ENCODE measurements at places on chromosomes 1 and 21.
A peak's percentile ranks its signal among the peaks of the same experiment; 100 is the strongest.

GRCh38 chr1:40983286-40983685 is 3.8 kb downstream of the CTPS1 start:
- no peak for DNase-seq

DNA sequence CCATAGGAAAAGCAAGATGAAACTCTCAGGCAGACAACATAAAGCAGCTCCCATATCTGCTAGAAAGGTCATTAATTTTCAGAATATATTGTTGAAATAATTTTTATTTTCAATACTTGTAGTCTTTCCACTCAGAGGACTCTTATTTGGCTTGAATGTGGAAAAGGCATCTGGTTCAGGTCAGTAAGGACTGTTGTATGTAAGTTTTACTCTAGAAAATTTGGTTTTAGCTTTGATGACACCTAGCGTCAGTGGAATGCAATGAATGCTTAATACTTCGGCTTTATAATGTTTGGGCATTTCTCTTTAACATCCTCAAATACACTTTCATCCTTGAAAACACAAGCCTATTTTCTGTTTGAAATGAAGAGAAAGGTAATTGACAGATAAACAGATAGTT is 63.3 kb downstream of the LRRC40 start:
- DNase-seq: peak; percentile 44

- no peak for DNase-seq
Observed at GRCh38 chr1:226164154-226164553, 22.4 kb downstream of the ACBD3 start.

DNA sequence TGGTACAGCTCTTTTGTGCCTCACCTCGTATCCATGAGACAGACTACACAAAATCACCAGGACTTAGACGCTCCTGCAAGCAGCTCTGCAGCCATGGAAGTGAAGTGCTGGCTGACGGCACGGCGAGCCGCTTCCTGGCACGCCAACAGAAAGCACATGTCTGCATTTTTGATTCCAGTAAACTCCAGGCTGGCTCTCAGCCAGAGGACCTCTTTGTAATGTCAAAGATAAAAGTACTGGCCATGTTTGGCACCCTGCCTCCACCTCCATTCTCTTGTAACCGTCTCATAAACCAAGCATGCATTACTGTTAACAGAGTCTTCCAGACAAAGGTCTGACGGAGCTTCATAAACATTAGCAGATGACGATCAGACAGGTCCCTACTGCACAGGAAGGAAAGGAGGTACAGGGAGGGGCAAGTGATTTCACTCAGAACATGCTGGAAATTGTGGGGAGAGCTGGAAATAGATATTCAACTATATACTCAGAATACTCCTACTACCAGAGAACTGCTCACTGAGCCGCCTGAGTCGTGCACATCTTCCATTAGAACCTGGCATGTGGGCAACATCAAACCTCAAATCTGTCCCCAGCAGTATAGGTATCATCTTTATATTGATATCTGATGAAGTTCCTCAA is 632.0 kb downstream of the SMYD3 start:
- DNase-seq: peak; percentile 97

DNA sequence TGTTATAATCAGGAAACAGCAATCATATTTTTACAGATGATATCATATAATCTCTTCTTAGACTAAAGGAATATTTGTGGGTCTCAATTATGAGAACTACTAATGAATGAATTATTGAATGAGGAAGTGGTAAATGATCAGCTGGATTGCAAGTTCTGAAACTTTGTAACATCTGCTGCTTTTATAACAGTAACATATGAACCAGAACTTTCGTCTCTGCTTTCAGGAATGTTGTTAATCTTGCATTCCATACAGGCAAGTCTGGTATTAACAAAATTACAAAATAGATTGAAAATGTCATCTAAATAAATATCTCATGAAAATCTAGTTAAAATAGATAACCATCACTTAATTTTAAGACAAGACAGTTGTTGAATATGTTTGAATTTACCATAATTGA is 110.5 kb upstream of the COL11A1 start:
- DNase-seq: peak; percentile 64

GRCh38 chr1:237877631-237878030 is 13.1 kb downstream of the ZP4 start:
- no peak for DNase-seq

GRCh38 chr21:21767276-21767675 is 769.1 kb downstream of the NCAM2 start:
- no peak for DNase-seq

DNA sequence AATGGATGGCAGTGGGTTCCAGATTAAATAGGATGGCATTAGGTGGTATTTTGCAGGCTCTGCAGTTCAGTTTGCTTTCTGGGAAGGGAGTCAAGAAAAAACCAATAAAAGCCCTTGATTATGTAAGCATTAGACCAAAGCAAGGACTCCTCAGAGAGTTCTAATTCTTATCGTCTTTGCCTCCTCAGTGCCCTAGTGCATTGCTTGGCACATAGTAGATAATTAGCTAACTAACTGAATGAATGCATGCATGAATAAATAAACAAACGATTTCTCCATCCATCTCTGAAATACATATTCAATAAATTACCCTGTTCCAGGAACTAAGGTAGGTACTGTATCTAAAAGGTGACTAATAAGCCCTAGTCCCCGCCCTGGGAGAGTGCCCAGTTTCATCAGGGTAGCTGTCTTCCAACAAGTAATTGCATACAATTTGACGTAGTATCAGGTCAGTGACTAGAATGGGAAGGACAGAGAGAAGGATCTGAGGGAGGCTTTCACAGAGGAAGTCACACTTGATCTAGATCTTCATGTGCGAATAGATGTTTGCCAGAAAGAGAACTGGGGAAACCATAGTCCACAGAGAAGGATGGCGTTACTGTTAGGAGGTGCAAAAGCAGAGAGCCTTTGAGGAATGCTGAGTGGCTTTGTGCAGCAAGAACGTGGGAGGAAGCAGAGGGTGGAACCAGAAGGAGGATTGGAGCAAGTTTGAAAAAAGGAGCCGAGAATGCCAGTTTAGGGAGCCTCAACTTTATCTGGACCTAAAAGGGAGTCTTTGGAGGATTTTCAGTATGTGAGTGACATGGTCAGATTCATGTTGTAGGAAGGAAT is 111.4 kb downstream of the TBX19 start:
- DNase-seq: no peak

DNA sequence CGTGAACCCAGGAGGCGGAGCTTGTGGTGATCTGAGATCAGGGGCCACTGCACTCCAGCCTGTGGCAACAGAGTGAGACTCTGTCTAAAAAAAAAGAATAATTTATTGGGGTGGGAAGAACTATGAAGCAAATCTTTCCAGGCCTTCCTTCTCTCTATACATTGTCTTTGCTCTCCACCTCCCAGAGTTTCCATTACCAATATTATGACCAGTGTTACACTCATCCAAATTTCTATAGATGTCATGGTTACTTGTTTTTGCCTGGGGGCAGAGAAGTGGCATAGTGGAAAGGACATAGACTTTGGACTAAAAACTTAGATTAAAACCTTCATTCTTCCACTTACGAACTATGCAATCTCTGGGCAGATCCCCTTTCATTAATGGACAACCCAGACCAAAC is 10.1 kb downstream of the FASLG start:
- no peak for DNase-seq

GRCh38 chr1:22055463-22055862 is 3.0 kb downstream of the CDC42 start:
- DNase-seq: no peak

DNA sequence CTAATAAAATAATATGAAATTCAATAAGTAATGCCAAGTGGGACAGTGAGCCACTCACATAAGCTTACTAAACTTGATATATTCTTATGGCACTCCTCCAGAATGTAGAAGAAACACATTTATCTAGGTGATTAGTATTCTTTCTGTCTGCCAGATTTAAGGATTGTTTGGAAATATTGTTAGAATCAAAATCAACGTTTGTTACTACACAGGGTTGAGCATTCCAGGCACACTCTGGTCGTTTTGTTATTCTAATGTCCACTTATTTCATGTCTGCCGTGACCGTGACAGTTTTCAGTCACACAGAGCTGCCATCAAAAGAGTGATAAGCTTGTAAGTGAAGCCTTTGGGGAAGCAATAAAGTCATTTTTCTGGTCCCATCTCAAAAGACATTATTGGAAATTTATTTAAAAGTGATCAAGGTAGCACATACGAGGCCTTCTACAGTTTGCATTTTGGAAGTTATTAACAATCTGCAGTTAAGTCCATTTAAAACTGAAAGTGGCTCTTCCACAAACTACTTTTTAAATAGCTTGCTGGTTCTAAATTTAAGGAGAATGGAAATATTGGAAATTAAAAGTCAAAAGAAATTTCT is 38.0 kb downstream of the NFIA start:
- no peak for DNase-seq

DNA sequence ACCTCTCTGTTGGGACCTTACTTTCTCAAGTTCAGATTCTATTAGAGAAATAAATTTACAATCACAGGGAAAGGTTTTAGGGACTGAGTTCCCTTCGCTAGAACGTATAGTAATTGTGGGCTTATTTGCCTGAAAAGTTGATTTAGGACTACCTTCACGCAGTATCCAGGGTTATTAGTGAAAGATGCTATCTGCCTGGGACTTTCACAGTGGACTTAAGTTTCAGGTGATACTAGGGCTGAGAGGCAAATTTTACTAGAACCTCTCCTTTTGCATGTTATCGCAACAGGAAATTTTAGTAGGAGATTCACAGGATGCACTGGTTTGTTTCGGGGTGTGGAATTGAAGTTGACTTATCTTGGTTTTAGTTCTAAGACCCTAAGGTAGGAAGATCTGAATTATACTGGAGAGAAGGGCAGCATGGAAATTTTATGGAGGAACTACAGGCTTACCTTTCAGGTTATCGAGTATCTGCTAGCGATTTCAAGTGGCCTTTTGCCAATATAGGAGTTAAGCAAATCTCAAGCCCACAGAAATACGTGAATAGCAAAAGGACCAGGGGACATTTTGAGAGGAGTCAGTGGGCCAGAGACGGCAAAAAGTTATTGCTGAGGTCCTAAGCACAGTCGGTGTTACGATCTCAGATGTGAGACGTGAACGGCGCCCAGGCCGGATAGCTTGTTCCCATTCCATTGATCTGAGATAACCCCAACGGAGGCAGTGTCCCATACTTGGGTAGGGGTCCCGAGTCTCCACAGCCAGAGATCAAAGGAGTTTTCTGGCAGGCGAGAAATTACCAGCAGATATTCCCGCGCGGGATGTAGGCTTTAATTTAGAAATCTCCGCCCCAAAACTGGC is 723 bp upstream of the GNAI3 start:
- no peak for DNase-seq

DNA sequence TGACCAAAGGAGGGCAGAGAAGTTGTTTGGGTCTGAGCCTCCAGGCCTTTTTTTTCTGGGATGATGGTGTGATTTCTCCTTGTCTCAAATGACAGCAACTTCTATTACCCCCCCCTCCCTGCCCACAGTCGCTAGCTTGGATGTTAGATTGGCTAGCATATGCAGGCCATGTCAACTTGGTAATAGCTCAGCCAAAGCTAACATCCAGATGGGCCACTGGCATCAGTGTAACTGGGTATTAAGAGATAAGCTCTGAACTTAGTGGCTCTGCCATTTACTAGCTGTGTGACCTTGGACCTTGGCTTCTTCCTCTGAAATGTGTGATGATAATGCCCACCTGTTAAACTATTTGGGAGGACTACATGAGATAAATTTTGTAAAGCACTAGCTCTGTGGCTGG is 86.9 kb upstream of the TSPAN2 start:
- DNase-seq: no peak

GRCh38 chr1:86151427-86151826 is 5.1 kb downstream of the COL24A1 start:
- DNase-seq: peak; percentile 80

DNA sequence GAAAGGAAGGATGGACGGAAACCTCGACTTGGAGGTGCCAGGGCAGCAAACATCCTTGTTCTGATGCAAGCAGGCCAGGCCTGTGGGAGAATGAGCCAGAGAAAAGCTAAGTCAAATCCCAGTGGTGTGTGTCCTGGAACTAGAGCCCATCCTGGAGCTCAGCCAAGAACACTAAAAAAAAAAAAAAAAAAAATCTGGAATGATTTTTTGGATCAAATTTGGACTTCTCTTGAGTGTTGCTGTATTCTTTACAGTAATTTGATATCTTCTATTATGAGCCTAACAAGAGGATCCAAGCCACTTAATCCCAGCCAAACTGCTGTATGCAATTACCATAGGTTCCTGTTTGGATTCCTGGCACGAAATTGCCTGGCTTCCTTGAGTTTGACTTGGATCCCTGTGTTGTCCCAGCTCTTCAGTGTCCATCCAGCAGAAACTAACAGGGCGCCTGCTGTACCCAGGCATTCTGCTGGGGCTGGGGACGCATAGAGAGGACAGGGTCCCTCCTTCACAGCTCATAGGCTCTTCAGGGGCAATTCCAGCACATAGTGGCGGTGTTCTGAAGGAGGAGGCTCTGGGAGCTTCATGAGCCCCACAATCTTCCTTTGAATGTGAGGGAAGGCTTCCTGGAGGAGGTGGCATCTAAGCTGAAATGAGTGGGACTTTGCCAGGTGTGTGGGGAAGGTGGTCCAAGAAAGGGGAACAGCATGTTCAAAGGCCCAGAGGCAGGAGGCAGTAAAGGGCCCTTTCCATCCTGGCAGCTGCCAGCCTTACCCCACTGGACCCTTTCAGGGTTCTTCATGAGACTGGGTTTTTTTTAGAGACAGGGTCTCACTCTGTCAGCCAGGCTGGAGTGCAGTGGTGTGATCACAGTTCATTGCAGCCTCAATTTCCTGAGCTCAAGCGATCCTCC is 24.7 kb downstream of the EPHX1 start:
- peak; percentile 82 for DNase-seq

GRCh38 chr1:2468540-2468939 is 7.5 kb upstream of the PLCH2 start:
- DNase-seq: no peak

GRCh38 chr21:42295845-42296244 is 19.4 kb downstream of the TFF3 start:
- no peak for DNase-seq

DNA sequence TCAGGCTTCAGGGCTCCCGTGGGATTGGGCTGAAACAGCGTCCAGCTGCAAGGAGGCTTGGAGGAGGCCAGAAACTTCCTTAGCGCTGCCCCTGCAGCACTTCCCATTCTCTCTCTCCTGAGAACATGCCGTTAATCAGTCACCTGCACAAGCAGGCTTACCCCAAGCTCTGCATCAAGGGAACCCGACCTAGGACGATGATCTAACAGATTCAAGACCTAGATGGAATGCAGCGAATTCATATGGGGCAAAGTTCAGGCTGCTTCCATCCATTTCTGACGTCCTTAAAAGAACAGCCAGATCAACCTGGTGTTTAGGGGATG is 114.1 kb downstream of the ERG start:
- DNase-seq: no peak

DNA sequence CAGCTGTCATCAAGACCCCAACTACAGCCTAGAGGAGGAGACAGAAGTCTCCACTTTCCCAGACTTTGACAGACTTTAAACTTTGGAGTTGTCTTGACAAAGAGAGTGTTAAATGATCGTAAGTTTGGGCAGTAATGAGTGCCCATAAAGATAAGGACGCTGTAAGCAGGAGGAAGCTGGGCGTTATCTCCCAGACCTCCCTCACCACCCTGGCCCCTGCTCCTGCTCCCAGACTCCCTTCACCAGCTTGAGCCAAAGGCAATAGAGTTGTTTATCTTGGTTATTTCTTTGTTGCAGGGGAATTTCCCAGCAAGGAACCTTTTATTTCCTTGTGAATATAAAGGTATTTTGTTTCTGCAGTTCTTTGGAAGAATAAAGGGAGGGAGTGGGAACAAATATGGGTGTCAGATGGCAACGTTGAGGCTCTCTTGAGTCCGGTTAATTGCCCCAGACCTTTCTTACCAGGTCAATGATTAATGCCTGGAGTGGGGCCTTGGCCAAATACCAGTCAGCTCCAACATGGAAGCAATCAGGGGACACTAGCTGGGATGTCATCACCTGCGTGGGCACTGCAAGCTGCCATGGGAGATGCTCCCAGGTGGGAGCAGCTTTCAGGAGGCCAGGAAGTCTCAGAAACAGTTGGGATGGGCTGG is 4.4 kb downstream of the PIGR start:
- DNase-seq: no peak
